NCI-H187 treated with DMSO at 0.1 percent for 48 hours (cell line): ENCODE measurements at places on chromosomes 2 and 18.

DNA sequence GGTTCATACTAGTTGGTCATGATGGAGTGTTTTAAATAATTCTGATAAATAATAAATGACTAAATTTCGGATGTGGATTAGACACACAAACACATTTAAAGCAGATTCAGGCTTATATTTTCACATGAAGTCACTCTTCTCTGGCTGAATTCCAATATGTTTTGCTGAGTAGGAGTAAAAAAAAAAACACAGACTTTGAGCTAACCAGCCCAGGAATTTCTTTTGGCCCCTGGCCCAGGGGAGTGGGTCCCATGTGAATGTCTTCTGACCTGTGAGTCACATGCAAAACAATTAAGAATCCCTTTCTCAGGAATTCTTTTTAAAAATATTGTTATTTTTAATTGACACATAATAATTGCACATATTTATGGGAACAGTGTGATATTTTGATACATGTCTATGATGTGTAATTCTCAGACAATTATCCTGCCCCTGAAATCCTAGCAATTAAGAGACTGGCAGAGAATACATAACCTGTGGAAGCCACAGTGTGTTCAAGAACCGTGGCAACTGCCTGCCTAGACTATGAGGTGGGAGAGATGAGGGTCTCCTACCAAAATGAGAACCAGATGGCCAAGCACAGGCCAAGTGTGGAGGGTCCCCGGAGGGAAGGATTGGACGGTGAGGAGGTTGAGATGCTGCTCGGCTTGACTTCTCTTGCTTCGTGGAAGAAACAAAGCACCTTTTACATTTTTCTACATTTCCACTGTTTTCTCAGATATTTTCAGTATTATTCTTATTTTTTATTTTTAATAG, 236.4 kb downstream of the PIEZO2 start:
- DNase-seq: no peak

DNA sequence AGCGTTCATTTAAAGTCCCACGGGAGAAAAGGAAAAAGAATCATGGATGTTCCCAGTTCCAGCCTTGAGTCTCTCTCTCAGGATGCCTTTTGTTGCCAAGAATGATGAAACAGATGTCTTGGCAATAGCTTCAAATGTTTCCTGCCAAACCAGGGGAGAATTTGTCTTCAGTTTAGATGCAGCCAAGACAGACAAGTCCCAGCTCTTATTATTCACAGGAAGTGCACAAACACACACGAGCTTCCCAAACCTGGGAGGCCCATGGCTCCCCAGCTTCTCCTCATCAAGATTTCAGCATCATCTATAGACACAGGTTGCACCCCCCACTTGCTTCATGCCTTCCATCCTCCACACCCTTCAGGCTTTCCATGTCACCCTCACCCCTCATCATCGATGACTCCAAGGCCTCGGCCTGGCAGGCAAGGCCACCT, 45.9 kb downstream of the HS1BP3 start:
- DNase-seq: no peak

GRCh38 chr2:24843330-24843860, 50.2 kb downstream of the CENPO start:
- no peak for DNase-seq

DNA sequence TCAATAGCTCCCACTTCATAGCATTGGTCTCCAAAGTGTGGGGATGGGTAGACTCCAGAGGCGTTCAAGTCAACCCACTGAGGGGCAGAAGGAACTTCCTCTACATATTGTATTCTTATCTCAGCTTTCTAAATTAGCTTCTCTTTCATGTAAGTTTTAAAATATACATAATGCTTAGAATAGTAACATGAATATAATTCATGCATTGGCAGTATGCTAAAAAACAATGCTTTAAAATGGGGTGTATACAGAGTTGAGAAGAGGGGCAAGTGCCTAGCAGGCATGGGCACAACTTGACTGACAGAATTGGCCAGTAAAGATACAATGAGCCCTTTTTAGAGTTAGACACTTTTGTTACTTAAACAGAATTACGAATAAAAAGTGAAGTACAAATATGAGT, 212.2 kb downstream of the ZRANB3 start:
- DNase-seq: no peak

DNA sequence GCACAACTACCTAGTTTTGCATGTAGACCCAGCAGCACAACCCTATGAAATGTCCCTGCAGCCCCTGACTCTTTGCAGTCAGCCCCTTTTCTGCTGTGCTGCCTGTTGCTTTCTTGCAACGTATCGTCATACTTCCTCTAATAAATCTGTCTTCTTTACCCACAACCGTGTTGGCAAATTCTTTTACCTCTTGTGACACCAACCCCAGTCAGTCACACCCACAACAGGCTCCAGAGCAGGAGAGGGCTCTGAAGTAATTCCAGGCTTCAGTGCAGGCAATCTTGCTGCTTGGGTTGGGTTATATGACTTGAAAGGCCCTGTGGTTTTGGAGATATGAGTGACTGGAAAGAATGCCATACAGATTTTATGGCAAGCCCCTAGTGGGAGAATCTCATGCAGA, 79.1 kb upstream of the KCNH7 start:
- no peak for DNase-seq

DNA sequence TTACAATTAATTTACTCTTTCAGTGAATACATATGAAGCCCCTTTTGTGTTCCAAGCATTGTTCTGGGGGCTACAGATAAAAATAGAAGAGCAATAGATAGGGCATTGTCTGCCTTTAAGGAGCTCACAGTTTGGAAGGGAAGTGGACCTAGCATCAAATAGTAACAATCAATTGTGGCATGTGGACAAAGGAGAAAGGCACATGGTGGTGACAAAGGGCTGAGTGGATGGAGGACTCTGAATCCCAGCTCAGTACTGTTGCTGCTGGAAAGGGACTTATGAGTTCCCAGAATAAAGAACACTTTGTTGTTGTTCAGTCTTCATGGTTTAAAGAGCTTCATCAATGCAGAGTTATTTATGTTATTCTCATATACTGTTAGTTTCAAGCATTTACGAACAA, 217.7 kb downstream of the HRH4 start:
- no peak for DNase-seq

DNA sequence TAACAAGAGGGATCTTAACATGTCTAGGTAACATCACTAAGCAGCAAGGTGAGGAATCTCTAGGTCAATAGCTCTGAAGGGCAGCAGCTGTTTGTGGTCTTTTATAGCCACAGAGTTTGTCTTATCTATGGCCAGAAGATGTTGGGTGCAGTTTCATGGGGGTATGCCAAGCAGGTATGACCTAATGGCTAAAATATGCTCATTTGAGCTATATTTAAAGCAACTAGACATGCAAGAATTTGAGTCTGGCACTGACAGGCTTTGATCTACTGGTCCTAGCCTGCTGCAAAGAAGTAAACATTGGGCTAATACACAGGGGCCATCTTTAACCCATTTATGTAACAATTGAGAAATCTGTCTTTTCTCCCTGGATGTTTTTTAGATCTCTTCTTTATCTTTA, 13.9 kb upstream of the UGP2 start:
- DNase-seq: no peak

GRCh38 chr2:102761763-102762162, at the start of gene TMEM182:
Gene TMEM182, plus strand, starts transcription at chr2:102762031. Its CDS starts 187 bp downstream, at chr2:102762218.
- DNase-seq: no peak

GRCh38 chr2:85695121-85695520, 963 bp downstream of the GNLY start:
- DNase-seq: no peak

DNA sequence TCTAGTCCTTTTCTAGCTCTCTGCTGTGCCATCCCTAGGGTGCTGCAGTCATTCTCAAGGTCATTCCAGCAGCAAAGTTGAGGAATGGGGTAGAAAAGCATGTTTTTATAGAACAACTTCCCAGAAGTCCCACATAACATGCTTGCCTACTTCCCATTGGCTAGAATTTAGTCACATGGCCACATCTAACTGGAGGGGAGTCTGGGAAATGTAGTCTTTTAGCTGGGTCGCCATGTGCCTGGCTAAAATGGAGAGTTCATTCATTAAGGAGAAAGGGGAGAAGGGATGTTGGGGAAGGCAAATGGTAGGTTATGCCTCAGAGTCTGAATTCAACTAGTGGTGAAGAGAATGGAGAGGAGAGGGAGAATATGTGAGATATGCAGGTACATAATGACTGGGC, 85.7 kb downstream of the SLC4A3 start:
- no peak for DNase-seq

- no peak for DNase-seq
Measured at GRCh38 chr18:46555724-46556123, 101.3 kb downstream of the LOXHD1 start.

GRCh38 chr2:65548576-65549256, 116.3 kb upstream of the SPRED2 start:
- DNase-seq: no peak

DNA sequence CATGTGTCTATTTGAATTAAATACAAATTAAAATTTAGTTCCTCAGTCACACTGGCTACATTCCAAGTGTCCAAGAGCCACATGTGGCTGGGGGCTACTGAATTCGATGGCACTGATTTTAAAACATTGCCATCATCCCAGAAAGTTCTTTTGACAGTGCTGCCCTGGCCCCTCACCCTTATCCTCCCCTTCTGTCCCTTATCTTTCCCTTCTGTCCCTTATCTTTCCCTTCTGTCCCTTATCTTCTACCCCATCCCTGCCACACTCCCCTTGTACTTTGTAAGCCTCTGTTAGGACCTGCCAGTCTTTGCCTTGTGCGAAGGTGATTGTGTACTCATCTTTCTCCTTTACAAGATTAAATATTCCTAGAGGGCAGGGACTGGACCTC, 85.2 kb downstream of the DNMT3A start:
- DNase-seq: no peak

- peak; percentile 26 for DNase-seq
Measured at GRCh38 chr2:98532756-98533155, 75.6 kb downstream of the COA5 start.

- DNase-seq: no peak
Measured at GRCh38 chr18:10207682-10208345, 246.6 kb upstream of the APCDD1 start.

DNA sequence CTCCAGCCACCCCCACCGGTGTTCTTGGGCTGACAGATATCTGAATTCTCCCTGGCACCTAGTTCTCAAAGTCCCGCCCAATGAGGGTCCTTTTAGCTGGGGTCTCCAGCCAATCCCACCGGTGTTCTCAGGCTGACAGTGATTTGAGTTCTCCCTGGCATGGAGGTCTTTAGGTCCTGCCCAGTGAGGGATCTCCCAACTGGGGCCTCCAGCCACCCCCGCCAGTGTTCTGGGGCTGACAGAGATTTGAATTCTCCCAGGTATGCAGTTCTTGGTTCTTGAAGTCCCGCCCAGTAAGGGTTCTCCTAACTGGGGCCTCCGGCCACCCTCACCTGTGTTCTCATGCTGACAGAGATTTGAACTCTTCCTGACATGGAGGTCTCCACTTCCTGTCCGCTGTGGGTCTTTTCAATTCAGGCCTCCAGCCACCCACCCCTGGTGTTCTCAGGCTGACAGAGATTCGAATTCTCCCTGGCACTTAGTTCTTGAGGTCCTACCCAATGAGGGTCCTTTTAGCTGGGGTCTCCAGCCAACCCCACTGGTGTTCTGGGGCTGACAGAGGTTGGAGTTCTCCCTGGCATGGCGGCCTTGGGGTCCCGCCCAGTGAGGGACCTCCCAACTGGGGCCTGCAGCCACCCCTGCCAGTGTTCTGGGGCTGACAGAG, 154.6 kb downstream of the ANKRD36 start:
- DNase-seq: no peak

GRCh38 chr2:232789082-232789481, 12.7 kb upstream of the KCNJ13 start:
- DNase-seq: no peak

DNA sequence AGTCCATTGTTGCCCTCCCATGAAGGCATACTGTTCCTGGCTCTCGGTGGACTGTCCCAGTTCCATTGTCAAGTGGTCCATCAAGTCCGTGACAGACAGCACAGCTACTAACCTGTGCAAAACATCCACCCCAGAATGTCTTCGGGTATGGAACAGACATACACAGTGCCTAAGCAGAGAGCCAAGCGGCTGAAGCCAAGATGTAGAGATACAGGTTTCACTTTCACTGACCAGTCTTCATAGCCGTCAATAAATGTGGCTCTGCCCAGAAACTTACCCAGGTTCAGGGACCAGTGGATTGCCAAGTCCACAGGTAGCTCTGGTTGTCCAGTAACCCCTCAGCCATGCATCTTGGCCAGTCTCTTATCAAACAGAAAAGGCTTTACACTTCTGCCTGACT, 10.7 kb upstream of the PAPOLG start:
- DNase-seq: no peak

- DNase-seq: no peak
Measured at GRCh38 chr2:1690056-1690775, 54.1 kb downstream of the PXDN start.

DNA sequence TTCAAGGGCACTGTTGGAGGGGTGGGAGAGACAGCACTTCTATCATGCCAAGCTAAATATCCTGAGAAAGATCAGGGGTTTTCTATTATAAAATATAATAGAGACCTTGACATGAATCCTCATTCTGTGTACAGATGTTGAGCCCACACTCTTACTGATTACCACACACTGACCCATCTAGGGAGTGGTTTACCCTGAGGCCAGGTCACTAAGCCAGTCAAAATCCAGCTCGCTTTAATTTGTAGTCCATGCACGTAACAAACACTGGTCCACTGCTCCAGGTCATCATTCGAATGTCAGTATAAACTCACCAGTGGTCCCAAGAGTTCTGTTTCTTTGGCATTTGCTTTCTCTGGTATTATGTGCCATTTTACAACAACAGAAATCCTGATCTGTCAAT, 96.4 kb downstream of the SLC8A1 start:
- DNase-seq: no peak

- no peak for DNase-seq
Measured at GRCh38 chr2:43107679-43108078, 118.7 kb downstream of the ZFP36L2 start.

GRCh38 chr2:85786865-85787264, 33.1 kb downstream of the ATOH8 start:
- DNase-seq: no peak

GRCh38 chr2:102313025-102313424, 1.7 kb downstream of the IL1RL1 start:
- no peak for DNase-seq

DNA sequence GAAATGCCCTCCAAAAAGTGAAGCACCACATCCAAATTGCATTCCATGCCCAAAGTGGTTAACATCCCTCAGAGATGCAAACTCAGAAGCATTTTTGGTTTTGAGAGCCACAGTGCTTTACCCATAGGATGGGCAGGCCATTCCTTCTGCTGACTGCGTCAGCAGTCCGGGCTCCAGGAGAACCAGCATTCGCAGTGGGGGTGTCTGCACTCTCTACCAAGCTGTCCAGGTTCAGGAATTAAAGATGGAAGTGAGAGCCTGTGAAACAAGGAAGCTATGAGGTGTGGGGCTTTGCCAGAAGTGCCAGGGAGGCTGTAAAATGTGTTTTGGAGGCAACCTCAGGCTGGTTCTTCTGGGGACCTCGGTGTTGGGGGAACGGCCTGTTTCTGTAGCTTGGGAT, 205.7 kb downstream of the AGAP1 start:
- DNase-seq: no peak

DNA sequence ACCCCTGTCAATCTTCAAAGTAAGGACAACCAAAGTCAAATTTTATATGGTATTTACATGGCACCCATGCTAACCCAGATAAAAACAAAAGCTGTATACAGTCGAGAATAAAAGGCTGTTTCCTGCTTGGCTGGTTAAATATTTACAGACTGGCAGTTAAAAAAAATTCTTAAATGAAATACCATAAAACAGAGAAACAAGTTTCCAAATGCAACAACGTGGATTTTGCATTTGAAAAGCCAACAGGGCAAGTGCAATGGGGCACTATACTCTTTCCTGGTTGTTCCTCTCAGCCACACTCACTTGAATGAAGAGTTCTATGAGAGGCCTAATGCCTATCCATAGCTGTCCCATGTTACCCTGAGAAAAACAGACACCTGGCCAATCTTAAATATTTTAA, 6.1 kb upstream of the NR4A2 start:
- no peak for DNase-seq
